ENCODE measurements at places on chromosomes 5 and 9. TPM values are rescaled to one million over a fixed set of nuclear protein-coding genes. Genes with fewer than 3 reads are reported as not detected.

The SH3TC2 gene
- total RNA-seq = 1.1 TPM

The KIF12 gene
- not detected for total RNA-seq

The C5orf52 gene
- not detected for total RNA-seq

The KIAA0825 gene
- 4.1 TPM for total RNA-seq

The DDX46 gene
- 59.2 TPM for total RNA-seq

The ZMYND19 gene
- total RNA-seq = 10.8 TPM

The SLC1A3 gene
- 44.7 TPM for total RNA-seq

The LMX1B gene
- total RNA-seq = not detected

The PCDHGA3 gene
- 9.1 TPM for total RNA-seq

The LHX3 gene
- not detected for total RNA-seq

The MPDZ gene
- total RNA-seq = 61.2 TPM

The CHSY3 gene
- 24.3 TPM for total RNA-seq

The PKD2L2 gene
- total RNA-seq = not detected

The ZNF366 gene
- total RNA-seq = 3.1 TPM

The OMD gene
- 200 TPM for total RNA-seq

The PROB1 gene
- 1.9 TPM for total RNA-seq

The NEUROG1 gene
- total RNA-seq = not detected

The IFNA1 gene
- total RNA-seq = not detected

The SPINK13 gene
- not detected for total RNA-seq

The CD274 gene
- total RNA-seq = 7.3 TPM

The ARL14EPL gene
- 1.7 TPM for total RNA-seq

The GLRA1 gene
- not detected for total RNA-seq

The PCDHGB4 gene
- total RNA-seq = 11.6 TPM

The EFNA5 gene
- total RNA-seq = 13.5 TPM

The ADAMTSL2 gene
- total RNA-seq = 5.5 TPM

The PPP3R2 gene
- not detected for total RNA-seq

The ADRB2 gene
- 2.8 TPM for total RNA-seq

The SLC12A2 gene
- total RNA-seq = 12.2 TPM

The CCNJL gene
- total RNA-seq = 3.0 TPM

The TAF1L gene
- not detected for total RNA-seq

The OTP gene
- total RNA-seq = not detected

The PCDHB4 gene
- 14.5 TPM for total RNA-seq

The PPP2R2B gene
- 9.5 TPM for total RNA-seq

The GABRG2 gene
- total RNA-seq = not detected

The CDX1 gene
- not detected for total RNA-seq

The PLAC8L1 gene
- not detected for total RNA-seq

The BASP1 gene
- total RNA-seq = 37.1 TPM
